ENCODE measurements at places on chromosomes 11 and 22.

DNA sequence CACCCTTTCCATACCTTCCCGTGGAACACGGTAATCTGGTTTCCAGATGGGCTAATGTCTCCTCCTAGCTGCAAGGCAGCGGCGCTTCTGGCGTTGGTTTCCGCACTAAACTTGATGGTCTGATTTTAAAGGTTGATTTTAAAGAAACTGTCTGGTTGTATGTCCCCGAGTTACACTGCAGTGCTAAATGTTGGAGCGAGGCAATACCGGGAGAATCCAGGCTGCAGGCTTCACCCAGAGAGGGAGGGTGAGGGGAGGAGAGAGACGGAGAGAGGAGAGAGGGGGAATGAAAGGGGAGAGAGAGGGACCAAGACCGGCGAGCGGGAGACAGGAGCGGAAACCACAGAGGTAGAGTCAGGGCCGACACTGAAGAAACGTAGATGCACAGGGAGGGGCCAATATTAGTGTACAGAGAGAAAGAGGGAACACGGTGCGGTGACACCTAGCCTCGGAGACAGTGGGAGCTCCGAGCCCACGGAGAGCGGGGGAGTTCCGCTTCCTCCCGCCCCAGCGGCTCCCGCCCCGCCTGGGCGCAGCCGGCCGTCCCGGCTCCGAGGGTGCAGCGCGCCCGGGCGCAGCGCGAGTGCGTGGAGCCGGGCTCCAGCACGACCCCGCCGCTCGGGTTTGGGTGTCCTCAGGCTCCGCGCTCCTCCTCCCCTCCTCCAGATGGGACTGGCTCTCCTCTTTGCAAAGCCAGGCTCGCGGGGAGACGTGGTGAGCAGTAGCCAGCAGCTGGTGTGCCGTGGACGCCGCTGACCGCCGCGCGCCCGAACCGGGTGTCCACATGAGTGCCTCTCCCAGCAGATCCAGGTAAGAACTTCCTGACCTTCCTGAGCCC, 71.9 kb upstream of the GRAMD1B start:
- no peak for DNase-seq

- no peak for DNase-seq
Observed at GRCh38 chr11:103673773-103674172, 362.7 kb upstream of the DDI1 start.

- no peak for DNase-seq
Observed at GRCh38 chr11:30917266-30917665, 331.1 kb upstream of the MPPED2 start.

GRCh38 chr11:62830904-62831519, 839 bp downstream of the STX5 start:
- DNase-seq = no peak

DNA sequence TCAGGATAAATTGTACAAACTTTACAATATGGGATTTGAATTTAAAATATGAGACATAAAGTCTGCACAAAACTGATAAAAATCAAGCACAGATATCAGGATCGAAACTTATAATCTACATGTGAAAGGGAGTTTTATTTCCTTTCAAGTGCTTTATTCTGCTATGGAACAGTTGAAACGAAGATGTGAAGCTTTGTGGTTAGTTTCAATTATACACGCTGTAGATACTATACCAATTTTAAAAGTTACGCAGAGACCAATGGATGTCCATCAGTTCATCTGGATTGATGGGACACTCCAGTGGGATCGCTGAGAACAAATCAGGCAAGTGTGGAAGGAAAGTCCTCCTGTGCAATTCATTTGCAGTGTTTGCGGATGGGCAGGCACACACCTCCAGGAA, 34.5 kb upstream of the CAT start:
- no peak for DNase-seq

GRCh38 chr11:613369-613968, 2.3 kb downstream of the IRF7 start:
- peak; percentile 81 for DNase-seq

DNA sequence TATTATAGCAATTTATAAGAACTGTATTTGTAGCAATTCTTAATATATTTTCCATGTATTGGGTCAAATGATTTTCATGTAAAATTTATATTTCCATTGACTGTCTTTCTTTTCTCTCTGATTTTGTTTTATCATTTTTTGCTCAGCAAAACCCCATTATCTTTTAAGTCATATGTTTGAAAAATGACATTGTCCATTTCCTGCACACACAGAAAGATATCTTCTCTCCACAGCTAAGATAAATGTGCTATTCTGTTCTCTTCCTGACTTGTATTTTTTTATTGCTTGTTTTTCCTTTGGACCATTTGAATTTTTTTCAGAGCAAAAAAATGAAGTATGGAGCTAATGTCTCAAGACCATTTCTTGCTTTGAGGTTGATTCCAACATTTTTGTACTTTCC, 6.3 kb upstream of the LRRC55 start:
- no peak for DNase-seq

DNA sequence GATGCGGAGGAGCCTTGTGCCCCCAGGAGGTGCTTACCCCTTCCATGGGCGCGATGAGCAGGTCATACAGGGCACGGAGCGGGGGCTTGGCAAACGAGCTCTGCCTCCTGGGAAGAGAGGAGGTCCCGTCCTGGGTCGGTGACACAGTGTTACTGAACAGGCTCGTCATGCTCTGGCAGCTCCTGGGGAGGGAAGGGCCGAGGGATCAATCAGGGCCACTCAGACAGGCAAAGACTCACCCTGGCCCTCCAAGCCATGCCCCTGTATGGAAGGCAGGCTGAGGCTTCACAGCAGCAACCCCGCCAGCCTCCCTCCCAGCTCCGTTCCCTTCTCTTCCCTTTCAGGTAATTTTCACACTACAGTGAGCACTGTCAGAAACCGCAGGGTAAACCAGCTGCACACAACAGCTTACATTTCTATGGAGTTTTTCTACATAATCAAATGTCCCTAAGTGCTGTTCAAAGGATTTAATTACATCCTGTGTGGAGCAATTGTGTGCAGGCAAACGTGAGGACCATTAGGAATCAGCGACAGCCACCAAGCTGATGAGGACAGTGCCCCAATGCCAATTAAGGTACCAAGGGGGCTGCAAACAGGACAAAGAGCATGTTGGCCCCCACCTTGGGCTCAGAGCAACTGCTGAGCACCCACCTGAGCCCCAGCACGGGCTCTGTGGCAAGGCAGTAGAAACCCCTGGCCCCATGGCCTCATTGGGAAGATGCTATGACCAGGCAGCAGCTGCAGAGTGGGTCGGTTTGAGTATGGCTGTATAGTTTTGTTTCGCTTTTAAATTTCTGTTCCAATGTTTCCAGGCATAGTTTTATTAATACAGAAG, 95.4 kb upstream of the PITPNB start:
- DNase-seq = no peak

GRCh38 chr11:44968510-44968909, 17.8 kb upstream of the TP53I11 start:
- no peak for DNase-seq

Measured in activated CD4-positive, alpha-beta T cell treated with anti-CD3 and anti-CD28 coated beads for 24 hours (primary cell).